ENCODE measurements at places on chromosomes 3 and 15.

DNA sequence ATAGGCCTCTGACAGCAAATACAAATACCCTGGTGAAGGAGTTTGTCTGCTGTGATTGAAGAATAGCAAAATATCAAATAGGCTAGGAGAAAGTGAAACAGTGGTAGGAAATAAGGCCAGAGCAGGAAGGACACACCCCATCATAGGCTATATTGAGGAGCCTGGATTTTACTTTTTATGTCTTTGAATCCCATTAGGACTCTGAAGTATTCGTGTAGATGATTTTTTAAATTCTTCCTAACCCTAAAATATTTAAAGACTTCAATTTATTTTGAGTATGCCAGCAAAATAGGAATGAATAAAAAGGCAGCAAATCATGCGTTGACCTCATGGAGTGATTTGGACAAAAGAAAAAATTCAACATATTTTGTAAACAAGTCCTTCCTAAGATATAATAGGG is 562.8 kb downstream of the NAALADL2 start:
- DNase-seq = no peak

DNA sequence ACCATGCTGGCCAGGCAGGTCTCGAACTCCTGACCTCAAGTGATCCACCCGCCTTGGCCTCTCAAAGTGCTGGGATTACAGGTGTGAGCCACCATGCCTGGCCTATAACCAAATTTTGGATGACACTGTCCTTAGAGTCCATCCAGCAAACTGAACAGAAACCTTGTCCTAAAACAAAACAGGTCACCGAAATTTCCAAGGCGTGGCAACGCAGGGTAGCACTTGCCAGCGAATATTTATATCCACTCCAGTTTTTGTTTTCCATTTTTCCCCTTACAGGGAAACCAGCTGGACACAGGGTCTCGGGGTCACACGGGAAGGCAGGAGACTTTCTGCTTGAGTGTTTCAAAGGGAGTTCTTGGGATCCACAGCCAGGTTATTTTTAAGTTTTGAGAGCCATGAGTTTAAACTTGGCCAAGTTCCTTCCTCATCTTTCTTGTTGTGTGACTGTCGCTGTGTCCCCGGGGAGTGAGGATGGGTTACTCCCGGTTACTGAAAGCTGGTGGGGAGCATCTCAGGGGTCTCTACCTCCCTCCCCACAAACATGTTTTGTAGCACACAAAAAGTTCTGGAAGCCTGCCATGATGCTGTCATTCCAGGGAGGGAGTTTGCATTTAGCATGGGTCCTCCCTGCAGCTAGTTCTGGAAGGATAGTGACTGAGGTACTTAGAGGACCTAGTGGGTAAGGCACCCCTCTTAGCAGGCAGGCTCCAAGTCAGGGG is 12.6 kb downstream of the LIMD1 start:
- no peak for DNase-seq

DNA sequence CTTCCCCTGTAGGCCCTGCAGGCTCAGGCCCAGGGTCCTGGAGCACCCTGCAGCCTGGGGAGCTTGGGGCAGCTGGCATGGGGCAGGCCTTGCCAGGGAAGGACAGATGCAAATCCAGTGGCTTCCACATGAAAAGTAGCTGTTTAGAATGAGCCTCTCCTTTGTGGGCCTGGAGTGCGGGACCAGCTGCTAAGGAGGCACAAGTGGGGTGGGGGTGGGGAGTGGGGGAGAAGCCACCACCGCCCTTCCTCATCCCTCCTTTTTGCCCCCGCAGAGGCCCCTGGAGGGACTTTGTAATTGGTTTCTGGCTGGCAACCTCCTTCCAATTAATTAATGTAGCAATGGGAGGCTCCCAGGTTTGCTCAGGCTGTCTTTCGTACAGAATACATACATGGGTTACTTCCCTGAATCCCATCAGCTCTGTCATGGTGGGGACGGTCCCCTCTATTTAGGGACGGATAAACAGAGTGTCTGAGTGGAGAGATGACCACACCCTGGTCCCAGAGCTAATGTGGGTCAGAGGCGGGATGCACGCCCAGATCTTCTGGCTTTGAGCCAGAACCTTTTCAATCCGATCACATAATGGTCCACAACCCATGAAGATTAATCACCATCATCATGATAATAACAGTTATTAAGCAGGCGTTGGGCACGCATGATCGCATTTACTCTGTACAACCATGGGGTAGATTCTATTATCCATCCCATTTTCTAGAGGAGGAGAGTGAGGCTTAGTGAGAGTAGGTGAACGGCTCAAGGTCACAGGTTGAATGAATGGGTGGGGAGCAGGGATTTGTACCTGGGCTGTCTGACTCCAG is 6.2 kb downstream of the CORO2B start:
- DNase-seq = no peak

- DNase-seq = no peak
Observed at GRCh38 chr3:8739757-8740504, 6.3 kb downstream of the CAV3 start.

GRCh38 chr3:194323785-194324735 is 27.1 kb downstream of the CPN2 start:
- DNase-seq = peak; percentile 82

DNA sequence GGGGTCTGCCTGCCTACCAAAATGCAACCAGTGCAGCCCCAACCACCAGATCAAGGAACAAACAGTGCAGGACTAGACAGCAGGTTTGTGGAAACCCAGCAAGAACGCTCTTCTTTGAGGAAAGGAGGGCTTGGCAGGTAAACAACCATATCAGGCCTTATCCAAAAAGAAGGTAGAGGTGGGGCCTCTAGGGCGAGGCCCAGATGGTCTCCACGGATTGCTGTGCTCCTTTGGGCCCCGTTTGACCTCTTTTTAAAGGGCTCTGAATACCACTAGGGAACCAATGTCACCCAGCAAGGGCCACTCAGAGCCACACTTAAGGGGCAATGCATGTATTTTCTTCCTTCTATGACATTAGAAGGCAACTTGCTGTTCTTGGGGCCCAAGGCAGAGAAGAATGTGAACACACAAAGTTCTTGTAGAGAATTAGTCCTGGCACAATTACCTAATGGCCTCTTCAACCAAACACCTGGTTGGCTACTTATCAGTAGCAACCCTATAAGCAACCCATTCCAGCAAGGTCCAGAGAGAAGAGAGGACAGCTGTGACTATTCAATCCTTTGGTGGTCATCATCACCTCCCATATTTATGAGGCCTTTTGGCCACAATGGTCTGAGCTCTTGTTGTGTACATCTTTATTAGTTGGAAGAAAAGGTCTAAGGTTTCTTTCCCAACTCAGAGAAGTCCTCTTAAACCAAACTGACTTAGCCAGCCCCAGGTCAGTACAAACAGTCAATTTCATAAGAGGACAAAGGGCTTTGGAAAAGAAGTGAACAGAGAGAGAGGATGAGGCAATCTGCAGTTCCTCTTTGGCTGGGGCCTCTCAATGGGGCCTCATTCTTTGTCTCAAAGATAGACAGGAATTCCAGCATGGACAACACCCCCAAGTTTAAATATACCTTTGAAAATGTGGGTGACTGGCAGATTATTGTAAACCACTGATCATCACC is 36.0 kb downstream of the FOXP1 start:
- DNase-seq = no peak

GRCh38 chr15:92545996-92546395 is 109.6 kb downstream of the FAM174B start:
- no peak for DNase-seq

DNA sequence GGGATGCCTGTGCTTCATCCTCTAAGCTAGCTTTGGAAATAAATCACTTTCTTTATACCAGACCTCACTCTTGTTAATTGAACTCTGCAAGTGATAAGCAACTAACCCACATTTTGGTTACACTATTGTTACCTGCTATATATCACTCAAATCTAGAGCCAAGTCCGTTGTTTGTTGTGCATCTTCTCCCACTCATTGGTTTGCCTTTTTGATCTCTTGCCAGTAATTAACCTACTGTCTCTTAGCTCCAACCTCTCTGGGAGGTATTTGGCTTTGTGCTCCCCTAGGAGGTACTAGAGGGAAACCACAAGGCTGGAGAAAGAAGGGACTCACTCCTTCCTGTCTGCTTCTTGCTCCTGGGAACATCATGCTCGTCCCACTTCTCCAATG is 12.8 kb upstream of the CRBN start:
- DNase-seq = no peak

DNA sequence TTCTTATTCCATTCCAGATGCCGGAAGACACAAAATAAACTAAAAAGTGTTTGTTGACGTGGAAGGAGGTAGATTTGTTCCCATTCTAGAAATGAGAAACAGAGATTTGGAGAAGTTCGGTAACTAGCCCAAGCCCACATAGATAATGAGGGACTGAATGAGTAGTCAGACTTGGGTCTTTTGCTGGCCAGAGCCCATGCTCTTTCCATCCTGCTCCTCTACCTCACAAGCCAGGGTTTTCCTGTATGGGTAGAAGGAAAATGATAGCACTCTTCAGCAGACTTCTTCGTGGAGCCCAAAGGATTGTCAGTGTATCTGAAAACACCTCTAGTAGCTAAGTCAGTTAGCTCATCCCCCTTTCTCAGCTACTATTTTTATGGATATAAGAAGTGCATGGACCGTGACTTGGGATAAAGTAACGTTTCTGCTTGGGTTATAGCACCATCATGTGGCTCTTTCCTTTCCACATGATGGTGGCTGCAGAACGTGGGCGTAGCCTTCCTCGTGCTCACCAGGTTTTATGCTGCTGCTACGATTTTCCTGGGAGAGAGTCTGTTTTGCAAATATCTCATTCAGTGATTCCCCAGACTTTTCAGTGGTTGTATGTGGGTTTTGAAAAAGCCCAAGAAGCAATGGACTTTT is 84.6 kb downstream of the DGKG start:
- no peak for DNase-seq

Data from nephron progenitor cell (in vitro differentiated cells).